ENCODE measurements at places on chromosomes 7 and 10.

- peak; percentile 47 for DNase-seq
Observed at GRCh38 chr7:42152329-42153205, 84.4 kb downstream of the GLI3 start.

- no peak for DNase-seq
Observed at GRCh38 chr7:80918399-80918798, 452 bp downstream of the SEMA3C start.

- DNase-seq: no peak
Observed at GRCh38 chr10:77311186-77311585, 326.4 kb downstream of the KCNMA1 start.

GRCh38 chr7:152464312-152465118 is 28.7 kb upstream of the KMT2C start:
- DNase-seq: peak; percentile 88

DNA sequence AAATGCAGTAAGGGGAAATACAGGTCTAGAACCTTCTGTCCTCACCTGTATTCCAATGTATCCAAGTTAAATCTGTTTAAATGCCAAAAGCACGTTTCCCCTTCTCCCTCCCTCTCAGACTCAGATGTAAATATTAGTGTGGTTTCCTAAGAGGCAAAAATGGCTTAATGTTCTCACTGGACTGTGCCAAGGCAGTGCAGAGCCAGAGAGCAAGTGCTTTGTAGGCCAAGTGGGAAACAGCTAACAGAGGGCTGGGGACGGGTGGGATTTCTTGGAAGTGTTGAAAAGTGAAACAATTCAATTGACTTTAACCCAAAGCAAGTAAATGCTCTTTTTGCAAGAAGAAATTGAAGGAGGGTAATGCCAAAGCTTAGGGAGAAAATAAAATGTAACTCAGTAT is 103.1 kb downstream of the GSAP start:
- DNase-seq: no peak

DNA sequence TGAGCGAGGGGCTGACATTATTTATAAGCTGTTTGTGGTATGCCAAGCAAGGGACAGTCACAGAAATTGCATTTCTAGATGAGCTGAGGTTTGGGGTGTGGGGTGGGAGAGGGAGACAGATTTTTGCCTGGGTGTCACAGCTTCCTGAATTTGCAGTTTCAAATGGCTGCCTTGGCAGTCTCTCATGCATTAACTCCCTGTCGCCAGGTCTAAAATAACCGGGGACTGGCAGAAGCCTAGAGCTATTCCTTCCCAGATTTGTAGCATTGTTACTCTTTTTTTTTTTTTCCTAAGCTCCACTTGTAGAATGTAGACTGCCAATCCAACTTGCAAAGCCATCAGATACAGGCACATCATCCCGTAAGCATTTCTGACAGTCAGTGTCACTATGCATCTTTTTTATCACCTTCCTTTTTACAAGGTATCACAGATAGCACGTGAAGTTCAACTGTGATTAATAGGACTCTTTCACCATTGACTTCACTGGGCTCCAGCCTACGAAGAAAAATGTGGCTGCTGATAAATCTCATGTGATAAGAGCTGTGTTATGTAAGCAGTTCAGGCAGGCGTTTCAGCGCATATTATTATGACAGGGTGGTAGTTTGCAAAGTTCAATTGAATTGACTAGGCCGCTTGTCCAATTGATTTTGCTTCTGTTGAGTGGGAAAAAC is 130.7 kb upstream of the CELF2 start:
- peak; percentile 17 for DNase-seq

GRCh38 chr10:1093696-1094095 is 37.5 kb downstream of the WDR37 start:
- no peak for DNase-seq

- no peak for DNase-seq
Observed at GRCh38 chr7:48351900-48352299, 180.6 kb downstream of the ABCA13 start.

GRCh38 chr10:80413271-80413996 is 5.1 kb downstream of the PRXL2A start:
- DNase-seq: peak; percentile 48

GRCh38 chr10:23780331-23780730 is 341.5 kb downstream of the OTUD1 start:
- no peak for DNase-seq

- no peak for DNase-seq
Observed at GRCh38 chr10:78454123-78454645, 420.5 kb downstream of the RPS24 start.

GRCh38 chr10:71249996-71250395 is 37.6 kb downstream of the UNC5B start:
- DNase-seq: no peak

DNA sequence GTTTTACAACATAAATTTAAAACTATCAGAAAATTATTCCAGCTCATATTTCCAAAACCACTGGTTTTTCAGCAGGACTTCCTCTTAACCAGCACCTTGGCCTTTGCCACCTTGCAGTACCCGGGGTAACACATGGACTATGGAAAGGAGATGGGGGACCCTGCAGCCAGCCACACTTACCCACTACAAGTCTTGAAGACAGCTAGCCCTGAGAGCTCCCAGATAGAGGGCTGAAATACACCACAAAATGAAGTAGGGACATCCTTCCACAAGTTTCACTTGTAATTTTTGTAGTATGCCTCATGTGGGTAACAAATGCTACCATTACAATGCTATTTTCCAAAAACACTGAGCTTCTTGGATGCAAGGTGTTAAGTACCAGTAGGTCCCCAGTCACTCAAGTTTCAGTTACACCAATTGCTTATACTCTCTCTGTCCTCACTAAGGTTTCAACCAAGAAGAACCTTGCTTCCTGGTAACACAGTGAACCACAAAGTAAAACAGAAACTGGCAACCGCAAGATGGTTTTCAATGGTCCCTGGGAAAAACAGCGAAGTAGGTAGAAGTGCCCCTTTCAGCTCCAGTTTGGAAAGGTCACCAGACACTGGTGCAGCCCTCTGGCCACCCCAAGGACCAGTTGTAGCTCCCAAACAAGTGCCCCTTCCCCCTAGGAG is 110.9 kb downstream of the SGMS1 start:
- DNase-seq: no peak

GRCh38 chr10:100859484-100859763 is 53.3 kb upstream of the SLF2 start:
- no peak for DNase-seq

GRCh38 chr7:54426406-54426805 is 115.8 kb upstream of the VSTM2A start:
- no peak for DNase-seq

DNA sequence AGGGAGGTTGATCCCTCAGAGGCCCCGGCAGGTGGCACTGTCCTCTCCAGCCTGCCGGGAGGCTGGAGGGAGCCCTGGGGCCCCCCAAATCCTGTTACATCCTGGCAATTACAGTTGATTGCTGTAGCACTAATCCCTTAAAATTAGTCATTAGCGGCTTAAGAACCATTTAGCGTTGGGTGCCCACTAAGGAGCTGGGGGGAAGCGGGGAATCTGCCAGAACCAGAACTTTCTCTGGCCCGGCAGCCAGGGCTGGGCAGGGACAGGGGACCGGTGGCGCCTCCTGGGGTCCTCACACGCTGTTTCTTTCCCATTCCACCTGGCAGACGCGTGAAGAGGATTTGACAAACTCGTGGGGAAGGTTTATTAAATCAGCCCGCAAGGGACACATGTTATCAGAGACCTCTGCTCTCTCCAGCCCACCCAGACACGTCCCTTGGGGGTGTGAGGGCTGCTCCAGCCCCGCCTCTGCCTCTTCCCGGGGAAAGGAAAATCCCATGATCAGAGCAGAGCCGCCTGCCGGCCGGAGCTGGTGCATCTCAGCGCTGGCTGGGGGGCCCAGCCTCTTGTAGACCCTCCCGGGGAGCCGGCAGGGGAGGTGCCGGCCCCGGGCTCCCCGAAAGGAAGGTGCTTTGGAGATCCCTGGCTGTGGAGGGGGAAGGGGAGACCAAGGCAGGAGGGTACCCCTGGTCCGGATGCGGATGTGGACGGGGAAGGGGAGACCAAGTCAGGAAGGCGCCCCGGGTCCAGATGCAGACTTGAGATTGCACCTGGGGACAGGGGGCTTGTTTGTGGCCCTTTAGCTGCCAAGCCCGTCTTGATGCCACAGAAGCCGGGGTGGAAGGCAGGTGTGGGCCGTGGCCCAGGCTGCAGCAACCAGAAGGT is 142.7 kb downstream of the ELFN1 start:
- DNase-seq: no peak

DNA sequence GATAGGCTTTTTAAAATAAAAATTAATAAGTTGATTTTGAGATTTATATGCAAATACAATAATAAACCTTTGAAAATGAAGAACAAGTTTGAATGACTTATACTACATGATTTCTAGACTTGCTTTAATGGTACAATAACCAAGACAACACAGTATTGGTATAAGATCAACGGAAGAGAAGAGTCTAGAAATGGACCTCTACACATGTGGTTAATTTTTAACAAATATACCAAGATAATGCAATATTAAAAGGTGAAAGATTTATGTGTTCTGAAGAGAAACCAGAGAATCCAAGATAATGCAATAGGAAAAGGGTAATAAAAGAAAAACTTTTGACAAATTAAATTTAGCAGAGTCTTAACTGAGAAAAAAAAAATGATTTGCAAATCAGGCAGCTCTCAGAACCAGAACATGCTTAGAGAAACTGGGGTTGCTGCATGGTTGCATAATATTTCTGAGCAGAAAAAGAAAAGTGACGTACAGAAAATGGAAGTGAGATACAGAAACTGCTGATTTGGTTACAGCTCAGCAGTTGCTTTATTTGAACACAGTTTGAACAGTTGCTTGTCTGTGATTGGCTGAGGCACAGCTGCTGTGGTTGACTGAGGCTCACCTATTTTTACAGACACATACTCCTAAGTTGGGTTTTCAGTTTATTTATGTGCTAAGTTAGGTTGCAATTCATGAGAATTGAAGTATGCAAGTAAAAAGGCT is 365.9 kb downstream of the CRPPA start:
- no peak for DNase-seq

- DNase-seq: no peak
Observed at GRCh38 chr7:4073052-4073451, 609.0 kb upstream of the FOXK1 start.

DNA sequence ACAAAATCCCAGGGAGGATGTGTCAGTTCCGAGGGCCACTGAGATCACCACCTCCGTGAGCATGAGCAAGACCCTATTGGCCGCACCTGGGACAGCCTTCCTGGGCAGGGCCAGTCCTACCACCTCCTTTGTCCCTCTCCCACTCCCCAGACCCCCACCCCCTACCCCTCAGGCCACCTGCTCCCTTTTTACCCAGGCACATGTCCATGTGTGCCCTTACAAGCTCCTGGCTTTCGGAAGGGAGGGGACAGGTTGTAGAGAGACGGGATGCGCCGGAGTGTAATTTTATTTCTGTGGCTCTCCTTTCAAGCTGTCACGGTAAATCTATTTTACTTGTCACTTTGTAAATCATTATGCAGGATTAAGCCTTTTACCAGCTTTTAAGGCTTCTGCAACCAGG is 20.9 kb downstream of the ZMIZ1 start:
- DNase-seq: no peak
